Stimulated activated CD4-positive, alpha-beta T cell treated with anti-CD3 and anti-CD28 coated beads, Interleukin-12 subunit alpha, Interleukin-12 subunit beta, amount 100 ng/mL, for 4 hours (primary cell): ENCODE measurements at places on chromosomes 5 and 9.

- DNase-seq, result no peak
Observed at GRCh38 chr5:107806705-107807104, 136.0 kb upstream of the EFNA5 start.

GRCh38 chr5:36365896-36366295, 64.2 kb upstream of the RANBP3L start:
- no peak for DNase-seq

DNA sequence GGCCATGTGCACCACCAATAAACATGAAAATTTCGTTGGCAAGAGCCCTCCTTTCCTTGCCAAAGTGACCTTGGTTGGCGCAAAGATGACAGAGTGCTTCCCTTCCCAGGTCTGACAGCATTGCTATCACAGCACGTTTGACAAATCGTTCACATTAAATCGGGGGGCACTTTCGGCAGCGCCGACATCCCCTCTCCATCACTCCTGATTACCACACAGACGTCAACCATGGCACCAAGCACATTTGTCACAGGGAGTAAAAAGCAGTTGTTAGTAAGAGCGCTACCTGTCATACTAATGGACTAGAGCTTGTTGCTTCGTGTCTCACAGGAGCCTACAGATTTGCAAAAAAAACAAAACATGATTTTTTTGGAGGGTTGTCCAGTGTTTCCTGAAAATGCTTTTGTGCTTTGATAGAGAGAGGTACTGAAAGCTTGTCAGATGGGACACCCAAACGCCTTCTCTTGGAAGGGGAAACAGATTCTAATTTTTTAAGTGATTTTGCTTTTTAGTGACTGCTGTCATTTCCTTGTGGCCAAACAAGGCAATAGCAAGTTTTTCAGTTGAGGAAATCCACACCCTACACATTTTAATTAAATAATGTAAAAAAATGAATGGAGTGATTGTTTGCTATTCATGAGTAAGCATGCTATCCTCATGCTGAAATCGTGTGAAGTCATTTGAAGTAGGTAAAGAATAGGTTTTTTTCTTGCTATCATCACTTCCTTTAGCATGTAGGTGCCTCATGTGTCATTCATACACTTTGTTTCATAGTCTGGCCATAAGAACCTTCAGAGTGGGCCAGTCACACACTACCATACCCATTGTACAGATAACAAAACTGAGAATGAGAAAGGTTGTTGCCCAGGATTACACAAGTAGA, 682.8 kb upstream of the WWC1 start:
- DNase-seq, result no peak

DNA sequence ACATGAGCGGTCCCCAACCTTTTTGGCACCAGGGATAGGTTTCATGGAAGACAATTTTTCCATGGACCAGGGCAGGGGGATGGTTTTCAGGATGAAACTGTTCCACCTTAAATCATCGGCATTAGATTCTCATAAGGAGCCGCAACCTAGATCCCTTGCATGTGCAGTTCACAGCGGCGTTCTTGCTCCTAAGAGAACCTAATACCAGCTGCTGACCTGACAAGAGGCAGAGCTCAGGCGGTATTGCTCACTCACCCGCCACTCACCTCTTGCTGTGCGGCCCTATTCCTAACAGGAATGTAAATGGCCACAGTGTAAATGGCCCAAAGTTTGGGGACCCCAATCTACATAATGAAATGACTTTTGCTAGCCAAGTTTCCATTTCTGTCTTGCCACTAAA, 3.1 kb upstream of the PLIN2 start:
- no peak for DNase-seq

DNA sequence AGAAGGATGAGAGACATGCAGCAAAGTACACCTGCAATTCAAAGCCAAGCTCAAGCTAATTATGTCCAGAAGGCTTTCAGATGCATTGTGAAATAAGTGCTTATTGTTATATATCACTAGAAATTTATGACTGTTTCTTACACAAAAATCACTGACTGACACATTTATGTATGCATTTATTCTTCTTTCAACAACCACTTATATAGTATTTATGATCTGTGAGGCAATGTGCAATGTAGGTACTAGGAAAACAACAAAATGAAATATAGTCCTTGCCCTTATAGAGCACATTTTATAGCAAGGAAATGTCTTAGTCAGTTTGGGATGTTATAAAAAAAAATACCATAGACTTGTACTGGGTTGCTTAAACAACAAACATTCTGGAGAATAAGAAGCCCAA, 167.6 kb downstream of the YIPF5 start:
- no peak for DNase-seq
